ENCODE measurements at places on chromosomes 1 and 21.
A peak's percentile ranks its signal among the peaks of the same experiment; 100 is the strongest.

DNA sequence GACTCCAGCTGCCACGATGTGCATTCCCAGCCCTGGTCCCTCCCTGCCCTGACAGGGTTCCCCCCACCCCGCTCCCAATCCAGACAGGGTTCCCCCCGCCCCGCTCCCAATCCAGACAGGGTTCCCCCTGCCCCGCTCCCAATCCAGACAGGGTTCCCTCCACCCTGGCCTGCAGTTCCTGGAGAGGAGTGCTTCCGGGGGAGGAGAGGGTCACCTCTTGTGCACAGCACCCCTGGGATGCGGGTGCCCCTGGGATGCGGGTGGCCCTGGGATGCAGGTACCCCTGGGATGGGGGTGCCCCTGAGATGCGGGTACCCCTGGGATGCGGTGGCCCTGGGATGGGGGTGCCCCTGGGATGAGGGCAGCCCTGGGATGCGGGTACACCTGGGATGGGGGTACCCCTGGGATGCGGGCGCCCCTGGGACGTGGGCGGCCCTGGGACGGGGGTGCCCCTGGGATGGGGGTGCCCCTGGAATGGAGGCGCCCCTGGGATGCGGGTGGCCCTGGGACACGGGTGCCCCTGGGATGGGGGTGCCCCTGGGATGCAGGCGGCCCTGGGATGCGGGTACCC is 36.7 kb upstream of the SLC19A1 start:
- no peak for DNase-seq

DNA sequence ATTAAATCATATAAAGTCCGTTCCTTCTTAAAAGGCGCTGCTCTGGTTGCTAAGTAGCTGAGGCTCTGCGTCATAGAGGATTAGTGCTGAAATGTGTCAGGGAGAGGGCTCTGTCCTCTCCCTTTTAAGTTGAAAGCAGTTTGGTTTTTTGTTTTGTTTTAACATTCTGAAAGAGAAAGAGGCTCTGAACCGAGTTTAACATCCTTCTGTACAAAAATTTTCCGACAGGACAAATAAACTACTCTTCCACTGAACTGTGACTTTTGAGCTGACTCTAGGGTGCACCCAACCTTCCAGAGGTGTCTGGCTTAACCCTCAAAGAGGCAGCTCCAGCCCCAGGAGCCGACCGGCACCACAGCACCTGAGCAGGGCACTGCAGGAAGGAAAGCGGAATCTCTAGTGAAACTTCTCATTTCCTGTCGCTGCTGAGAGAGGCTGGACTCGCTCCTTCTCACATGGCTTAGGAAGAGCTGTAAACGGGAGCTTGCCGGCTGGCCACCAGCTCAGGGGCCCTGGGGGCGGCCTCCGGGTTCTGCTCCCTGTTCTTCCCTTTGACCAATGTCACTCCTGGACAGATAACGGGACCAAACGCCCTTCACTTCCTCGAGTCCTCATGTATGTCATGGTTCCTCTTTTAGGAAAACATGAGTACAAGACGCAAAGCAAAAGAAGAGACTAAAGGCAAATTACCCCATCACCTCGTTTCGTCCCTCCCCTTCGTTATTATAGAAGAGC is 1.2 kb downstream of the VAV3 start:
- DNase-seq, result peak; percentile 58

DNA sequence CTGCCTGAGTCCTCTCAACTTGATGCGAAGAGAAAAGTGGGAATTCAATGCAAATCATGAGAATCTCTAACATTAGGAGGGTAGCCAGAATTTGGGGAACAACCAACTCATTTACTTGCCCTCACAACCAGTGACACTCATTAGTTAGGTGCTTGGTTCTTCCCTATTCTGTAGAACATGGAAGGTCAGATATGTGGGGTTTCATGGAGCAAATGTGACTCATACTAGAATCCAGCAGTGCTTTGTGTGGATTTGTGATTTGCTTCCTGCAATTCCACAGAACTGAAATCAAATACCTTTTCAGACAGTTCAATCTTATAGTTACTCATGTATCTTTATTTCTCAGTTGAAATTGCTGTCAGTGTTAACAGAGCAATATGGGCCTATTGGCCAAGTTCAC is 6.9 kb upstream of the ETV3 start:
- no peak for DNase-seq

DNA sequence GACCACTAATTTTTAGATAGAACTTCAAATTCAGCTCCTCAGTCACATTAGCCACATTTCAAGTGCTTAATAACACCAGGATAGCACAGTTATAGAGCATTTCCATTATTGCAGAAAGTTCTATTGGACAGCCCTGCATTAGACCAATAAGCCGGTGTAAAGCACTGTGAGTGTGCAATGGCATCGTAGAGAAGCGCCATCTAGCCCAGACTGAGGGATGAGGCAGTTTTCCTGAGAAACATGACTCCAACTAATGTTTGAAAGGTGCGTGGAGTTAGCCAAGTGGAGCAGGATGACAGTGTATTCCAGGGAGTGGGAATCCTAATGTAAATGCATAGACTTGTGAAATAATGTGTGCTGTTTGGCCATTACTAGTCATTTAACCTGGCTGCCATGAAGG is 7.7 kb downstream of the RPE65 start:
- DNase-seq, result no peak

- peak; percentile 64 for DNase-seq
These were observed at the start of gene RAP1GAP for GRCh38 chr1:21669258-21670058. Gene RAP1GAP (minus strand): TSS chr1:21669357. CDS start chr1:21620032, 49,325 bp downstream.

DNA sequence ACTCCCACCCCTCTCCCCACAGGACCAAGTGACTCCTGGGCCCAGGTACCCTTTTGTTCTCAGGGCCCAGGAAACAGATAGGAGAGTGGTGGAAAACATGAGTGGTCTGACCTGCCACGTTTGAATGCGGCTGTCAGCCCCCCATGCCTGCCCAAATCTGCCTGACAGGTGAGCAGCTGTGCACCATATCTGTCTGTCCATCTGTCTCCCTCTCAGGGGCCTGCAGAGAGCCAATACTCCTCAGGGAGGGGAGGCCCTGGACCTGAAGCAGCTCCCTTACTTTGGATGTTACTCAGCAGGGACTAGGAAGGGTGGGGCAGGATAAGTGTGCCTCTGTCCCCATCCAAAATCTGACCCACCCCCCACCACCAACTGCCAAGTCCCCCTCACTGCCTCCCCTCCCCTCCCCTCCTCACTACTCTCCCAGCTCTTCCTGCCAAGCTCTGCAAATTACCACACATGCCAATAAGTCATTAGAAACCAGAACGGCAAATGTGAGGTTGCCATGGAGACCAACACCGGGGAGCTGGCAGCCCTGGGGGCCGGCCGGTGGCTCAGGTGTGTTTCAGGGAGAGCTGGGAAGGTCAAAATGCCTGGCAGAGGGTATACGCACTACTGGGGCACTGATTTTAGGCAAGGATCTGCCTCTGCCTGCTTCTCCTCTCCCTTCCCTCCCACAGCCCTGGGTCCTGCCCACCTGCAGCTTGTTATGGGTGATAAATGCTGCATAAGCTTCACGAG is 11.5 kb downstream of the LRRN2 start:
- DNase-seq, result no peak

GRCh38 chr1:25098717-25099116 is 133.6 kb downstream of the SYF2 start:
- no peak for DNase-seq

DNA sequence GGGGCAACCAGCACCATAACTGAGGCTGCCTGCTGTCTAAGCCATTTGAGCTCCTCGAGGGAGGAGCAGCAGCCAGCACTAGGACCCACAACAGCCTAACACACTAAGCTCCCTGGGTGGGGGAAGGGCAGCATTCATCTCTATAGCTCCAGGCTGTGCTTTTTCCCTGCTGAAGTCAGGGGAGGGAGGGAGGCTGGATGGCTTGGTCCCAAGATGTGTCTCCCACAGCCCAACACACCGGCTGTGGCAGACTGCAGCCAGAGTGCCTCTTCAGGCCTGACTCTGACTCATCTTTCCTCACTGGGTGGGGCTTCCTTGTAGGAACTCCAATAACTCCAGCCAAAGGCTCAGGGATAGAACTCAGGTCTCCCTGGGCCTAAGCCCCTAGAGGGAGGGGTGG is 296.3 kb downstream of the PRDM2 start:
- no peak for DNase-seq

- DNase-seq, result no peak
These were observed 28.4 kb downstream of the SDC3 start for GRCh38 chr1:30879940-30880677.

DNA sequence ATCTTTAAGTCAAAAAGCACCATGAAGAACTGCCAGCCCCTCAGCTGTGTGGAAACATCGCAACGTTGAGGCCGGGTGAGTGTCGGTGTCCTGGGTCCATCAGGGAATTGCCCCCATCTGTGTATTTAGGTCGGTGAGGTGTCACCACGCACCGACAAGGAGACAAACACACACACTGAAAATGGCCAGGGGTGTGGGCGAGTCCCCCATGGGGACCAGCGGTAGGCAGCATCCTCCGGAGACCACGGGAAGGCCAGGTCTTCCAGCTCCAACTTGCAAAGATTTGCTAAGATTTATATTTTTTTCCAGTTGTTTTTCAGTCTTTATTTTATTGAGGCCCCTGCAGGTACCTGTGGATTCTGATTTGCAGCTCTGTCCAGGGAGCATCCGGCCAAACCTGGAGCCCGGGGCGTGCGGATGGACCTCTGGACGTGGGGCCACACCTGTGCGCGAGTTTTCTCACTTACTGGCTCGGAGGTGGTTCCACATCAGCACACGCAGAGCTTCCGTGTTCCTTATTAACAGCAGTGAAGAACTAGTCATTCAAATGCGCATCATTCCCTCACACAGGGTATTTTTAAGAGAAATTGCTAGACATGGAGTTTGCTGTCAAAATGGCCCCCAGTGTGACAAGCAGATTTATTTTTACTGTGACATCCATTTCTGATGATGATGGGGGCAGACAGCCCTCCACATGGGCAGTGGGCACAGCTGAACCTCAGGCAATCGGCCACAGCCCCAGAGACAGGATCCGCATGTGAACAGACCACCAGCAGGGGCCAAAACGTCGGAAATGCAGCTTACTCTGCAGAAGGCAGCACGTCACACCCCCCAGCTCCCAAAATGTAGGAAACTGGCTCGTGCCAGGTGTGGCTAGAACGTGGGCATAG is 17.2 kb upstream of the SLC19A1 start:
- DNase-seq, result no peak

- DNase-seq, result no peak
These were observed 10.4 kb downstream of the RPL11 start for GRCh38 chr1:23701996-23702395.

GRCh38 chr1:228161362-228161761 is 4.2 kb upstream of the IBA57 start:
- peak; percentile 68 for DNase-seq

GRCh38 chr1:117600966-117601365 is 4.9 kb upstream of the TENT5C start:
- DNase-seq, result no peak

- DNase-seq, result no peak
These were observed 35.7 kb upstream of the USP1 start for GRCh38 chr1:62401034-62401760.

DNA sequence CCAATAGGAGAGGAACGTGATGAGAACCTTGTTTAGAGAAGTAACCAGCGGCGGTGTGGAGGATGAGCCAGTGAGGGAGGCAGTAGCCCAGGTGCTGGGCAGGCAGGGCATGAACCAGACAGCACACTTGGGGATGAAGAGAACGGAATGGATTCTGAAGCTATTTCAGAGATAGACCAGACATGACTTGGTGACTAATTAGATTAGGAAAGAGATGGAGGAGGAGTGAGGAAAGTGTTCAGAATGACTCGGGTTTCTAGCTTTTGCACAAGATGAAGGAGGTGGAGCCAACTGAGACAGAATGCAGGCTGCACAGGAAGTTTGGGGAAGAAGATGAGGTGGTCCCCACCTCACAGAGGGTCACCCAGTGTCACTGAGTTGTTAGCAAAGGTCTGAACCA is 5.1 kb downstream of the PEF1 start:
- no peak for DNase-seq

DNA sequence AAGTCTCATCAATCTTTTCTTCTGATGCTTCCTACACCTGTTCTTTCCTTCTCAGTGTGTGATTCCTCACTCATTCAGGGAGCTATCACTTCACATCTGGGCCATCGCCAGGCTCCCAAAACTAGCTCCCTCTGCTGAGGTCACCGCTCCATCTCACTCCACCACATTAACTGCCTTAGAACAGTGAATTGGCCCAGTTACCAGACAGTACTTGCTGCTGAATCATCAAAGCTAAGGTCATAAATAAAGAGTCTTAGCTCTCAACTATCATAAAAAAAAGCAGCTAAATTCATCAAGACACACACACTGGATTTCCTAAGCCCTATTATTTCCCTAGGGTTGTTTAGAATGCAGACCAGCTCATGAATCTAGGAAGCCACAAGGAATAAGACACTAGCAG is 18.8 kb upstream of the SRM start:
- DNase-seq, result no peak

- DNase-seq, result no peak
These were observed 25.3 kb upstream of the IGSF3 start for GRCh38 chr1:116692879-116693278.

GRCh38 chr1:53860967-53861411 is 22.9 kb upstream of the NDC1 start:
- peak; percentile 72 for DNase-seq

DNA sequence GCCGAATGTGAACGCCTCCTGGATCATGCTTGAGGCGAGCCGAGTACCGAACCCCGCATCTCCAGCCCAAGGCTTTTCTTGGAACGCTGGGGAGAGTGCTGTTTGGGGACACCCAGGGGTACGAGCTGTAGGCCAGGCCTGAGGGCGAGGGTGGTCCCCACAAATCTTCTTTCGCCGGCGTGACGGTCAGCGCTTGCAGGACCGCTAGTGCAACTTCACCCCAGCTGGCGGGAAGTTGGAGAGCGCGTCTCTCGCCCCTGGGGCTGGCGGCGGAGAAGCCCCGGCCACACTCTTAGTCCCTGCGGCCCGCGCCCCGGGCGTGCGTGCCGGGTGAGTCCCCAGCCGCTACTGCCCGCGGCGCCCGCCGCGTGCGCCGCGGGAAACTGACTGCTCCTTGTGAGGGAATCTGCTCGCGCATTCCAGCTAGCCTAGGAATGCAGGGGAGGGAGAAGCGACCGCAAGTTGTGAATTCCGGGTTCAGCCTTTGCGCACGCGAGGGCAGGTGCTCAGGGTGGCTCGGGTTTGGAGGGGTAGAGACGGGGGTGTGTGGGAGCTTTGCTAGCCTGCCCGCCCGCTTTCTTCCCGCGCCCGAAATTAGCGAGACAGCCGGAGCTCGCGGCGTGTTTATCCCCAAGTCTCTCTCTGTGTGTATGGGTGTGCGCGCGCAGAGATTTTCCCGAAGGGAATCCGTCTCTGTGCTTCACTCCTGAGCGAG is 884 bp downstream of the LHX4 start:
- no peak for DNase-seq

GRCh38 chr1:83761167-83762038 is 237.5 kb downstream of the TTLL7 start:
- no peak for DNase-seq

GRCh38 chr21:33684068-33684467 is 41.8 kb downstream of the ITSN1 start:
- DNase-seq, result no peak

Data from hematopoietic multipotent progenitor cell treated with erythropoietin and hydrocortisone succinate and interleukin-3 and kit ligand, for 8 days (in vitro differentiated cells).